ENCODE measurements at places on chromosomes 1 and 21.

DNA sequence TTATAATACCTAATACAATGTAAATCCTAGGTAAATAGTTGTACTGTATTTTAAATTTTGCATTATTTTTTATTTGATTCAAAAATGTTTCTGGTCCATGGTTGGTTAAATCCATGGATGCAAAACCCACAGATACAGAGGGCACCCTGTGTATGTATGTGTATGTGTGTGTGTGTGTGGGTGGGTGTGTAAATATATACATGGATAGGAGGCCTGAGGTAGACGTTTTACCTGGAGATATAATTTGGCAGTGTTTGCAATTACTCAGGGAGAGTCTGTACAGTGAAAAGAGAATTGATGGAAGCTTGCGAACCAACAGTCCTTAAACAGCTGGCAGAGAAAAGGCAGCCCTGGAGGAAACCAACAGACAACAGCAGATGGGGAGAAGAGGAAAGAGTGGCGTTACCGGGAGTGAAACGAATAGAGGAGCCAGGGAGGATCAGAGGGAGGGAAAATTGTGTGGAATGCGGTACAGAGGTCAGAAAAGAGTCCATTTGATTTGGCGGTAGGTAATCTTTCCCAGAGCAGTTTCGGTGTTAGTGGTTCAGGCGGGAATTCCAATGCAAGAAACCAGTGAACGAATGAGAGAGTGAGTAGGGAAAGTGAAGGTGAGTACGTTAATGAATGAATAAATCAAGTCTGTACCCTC is 47.9 kb upstream of the NBL1 start:
- no peaks in the 10 kb centered on the region for H3K36me3 ChIP-seq
- H3K4me3 ChIP-seq, result peak overlapping the region; percentile 96
- H3K27ac ChIP-seq, result peak overlapping the region; percentile 89
- no peak for DNase-seq
- H3K27me3 ChIP-seq, result no peaks in the 10 kb centered on the region
- H3K4me1 ChIP-seq, result no peaks in the 10 kb centered on the region

GRCh38 chr1:9181990-9182783 is 52.4 kb upstream of the H6PD start:
- no peaks in the 10 kb centered on the region for H3K27me3 ChIP-seq
- no peaks in the 10 kb centered on the region for H3K36me3 ChIP-seq
- H3K4me3 ChIP-seq, result peak overlapping the region; percentile 98
- H3K4me1 ChIP-seq, result peaks cover 6% of the 10 kb centered on the region
- no peak for DNase-seq

DNA sequence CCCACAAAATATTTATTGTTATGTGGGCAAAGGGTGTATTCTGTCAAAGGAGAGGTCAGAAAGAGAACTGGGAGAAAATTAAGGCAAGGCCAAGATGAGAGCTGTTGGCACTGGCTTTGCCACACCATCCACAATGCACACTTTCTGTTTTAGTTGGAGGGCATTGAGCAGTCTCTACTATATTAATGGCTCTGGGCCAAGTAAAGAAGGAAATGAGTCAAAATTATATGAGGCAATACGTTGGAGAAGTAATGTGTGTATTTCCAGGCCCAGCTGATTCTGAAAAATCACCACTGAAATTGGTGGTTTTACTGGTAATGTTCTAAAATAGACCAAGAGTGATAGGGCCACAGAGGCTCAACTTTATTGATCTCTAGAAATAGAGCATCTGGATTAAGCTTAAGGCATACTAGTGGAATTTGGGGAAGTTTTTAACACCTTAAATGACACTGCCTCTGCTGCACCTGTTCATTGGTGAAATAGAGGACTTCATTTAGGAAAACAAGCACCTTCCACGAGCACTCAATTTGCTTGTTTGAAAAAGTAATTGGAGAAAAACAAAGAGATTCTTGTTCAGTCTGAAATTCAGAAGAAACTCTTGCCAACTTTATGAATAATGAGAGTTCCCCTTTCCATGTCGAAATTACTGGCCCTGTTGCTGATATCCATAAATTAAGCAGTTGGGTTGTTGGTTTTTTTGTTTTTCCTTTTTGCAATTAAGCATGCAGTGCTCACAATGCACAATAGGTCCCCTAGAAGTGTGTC is 424.9 kb downstream of the ADGRL2 start:
- H3K4me1 ChIP-seq, result peaks cover 4% of the 10 kb centered on the region
- H3K27me3 ChIP-seq, result no peaks in the 10 kb centered on the region
- H3K4me3 ChIP-seq, result no peak overlapping the region
- DNase-seq, result no peak
- H3K36me3 ChIP-seq, result no peaks in the 10 kb centered on the region
- H3K27ac ChIP-seq, result peak overlapping the region; percentile 51

GRCh38 chr1:36818771-36819170 is 215.5 kb downstream of the GRIK3 start:
- H3K4me1 ChIP-seq, result no peaks in the 10 kb centered on the region
- H3K4me3 ChIP-seq, result no peak overlapping the region
- DNase-seq, result no peak
- H3K27me3 ChIP-seq, result no peaks in the 10 kb centered on the region

DNA sequence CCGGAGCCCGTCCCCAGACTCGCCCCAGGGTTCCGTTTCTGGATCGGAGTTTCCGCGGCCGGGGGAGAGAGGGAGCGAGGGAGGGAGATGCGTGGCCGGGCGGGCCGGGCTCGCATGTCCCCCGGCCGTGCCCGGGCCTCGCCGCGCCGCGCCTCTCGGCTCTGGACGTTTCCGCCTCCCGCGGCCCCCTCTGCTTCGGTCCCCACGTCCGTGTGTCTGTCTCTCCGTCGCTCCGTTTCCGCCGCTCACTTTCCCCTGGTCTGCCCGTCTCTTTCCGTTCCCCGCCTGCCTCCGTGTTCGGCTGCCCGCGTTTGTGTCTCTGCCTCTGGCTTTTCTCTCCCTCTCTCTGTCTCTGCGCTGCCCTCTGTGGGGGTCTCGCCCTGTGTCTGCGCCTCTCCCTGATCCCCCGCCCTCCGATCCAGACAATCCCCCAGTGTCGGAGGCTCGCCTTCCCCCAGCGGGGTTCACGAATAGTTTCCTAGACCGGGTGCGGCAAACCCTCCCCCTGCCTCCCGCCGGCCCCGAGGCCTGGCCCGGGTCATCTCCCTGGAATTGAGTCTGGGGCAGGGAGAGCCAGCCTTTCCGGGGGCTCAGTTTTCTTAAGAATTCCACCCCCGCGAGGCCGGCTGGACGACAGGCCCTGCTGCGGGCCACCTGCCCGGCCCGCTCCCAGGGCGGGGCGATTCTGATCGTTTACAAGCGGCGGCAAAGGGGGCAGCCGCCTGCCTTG is 735 bp downstream of the NBL1 start:
- H3K36me3 ChIP-seq, result no peaks in the 10 kb centered on the region
- H3K4me3 ChIP-seq, result peak overlapping the region; percentile 79
- no peaks in the 10 kb centered on the region for H3K27me3 ChIP-seq
- DNase-seq, result no peak

DNA sequence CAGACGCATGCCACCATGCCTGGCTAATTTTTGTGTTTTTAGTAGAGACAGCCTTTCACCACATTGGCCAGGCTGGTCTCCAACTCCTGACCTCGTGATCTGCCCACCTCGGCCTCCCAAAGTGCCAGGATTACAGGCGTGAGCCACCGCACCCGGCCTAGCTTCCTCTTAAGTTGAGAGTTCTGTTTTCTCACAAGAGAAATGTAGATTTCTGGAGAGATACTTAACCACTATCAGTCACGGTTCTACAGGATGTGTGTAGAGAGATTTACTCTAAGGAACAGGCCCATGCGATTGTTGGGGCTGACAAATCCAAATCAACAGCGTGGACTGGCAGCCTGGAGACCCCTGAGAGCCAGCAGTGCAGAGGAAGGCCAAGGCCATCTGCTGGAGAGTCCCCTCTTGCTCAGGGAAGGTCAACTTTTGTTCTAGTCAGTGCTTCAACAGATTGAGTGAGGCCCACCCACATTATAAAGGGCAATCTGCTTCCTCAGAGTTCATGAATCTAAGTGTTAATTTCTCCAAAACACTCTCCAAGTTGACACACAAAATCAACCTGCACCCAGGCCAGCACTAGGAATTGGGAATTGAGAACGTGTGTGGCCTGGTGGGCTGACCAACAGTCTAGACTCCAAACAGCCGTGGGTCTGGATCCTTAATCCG is 38.7 kb downstream of the CHAF1B start:
- H3K4me3 ChIP-seq, result no peak overlapping the region
- no peaks in the 10 kb centered on the region for H3K36me3 ChIP-seq
- no peak for DNase-seq
- H3K4me1 ChIP-seq, result no peaks in the 10 kb centered on the region

GRCh38 chr1:207935166-207935583 is 24.2 kb upstream of the CD34 start:
- no peak for DNase-seq
- H3K36me3 ChIP-seq, result no peaks in the 10 kb centered on the region
- no peak overlapping the region for H3K4me3 ChIP-seq
- no peaks in the 10 kb centered on the region for H3K27me3 ChIP-seq
- no peaks in the 10 kb centered on the region for H3K4me1 ChIP-seq

GRCh38 chr1:33497410-33497809 is 25.0 kb downstream of the ZSCAN20 start:
- no peaks in the 10 kb centered on the region for H3K4me1 ChIP-seq
- DNase-seq, result no peak
- no peaks in the 10 kb centered on the region for H3K27me3 ChIP-seq
- no peak overlapping the region for H3K4me3 ChIP-seq
- no peaks in the 10 kb centered on the region for H3K36me3 ChIP-seq
- no peak overlapping the region for H3K27ac ChIP-seq

- H3K27me3 ChIP-seq, result no peaks in the 10 kb centered on the region
- H3K27ac ChIP-seq, result no peak overlapping the region
- DNase-seq, result no peak
Measured at GRCh38 chr1:61776091-61776490, 33.8 kb downstream of the PATJ start.

DNA sequence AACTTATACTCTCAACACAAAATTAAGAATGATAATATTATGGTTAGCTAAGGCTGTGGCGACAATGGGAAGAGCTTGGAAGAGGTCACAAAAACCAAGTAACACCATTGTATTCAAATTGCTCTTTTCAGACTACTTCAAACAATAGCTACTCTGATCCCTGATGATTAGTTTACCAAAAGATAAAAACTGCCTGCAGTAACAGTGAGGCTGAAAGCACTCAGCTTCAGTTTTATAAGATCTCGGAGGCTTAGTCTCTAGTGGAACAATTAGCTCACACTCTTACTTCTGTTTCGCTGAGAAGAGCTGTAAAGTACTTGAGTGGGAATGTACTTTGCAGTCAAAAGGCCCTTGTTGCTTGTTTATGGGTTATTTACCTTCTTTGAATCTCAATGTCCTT is 278.5 kb downstream of the LRRC7 start:
- no peaks in the 10 kb centered on the region for H3K4me1 ChIP-seq
- no peak overlapping the region for H3K27ac ChIP-seq
- no peaks in the 10 kb centered on the region for H3K27me3 ChIP-seq
- H3K4me3 ChIP-seq, result no peak overlapping the region
- no peaks in the 10 kb centered on the region for H3K36me3 ChIP-seq
- no peak for DNase-seq

- H3K36me3 ChIP-seq, result peaks cover 3% of the 10 kb centered on the region
- H3K27me3 ChIP-seq, result no peaks in the 10 kb centered on the region
- H3K4me3 ChIP-seq, result no peak overlapping the region
- peak overlapping the region; percentile 6 for H3K27ac ChIP-seq
Measured at GRCh38 chr1:21241771-21242581, 48.3 kb downstream of the ECE1 start.

- no peaks in the 10 kb centered on the region for H3K36me3 ChIP-seq
- DNase-seq, result no peak
- H3K4me3 ChIP-seq, result no peak overlapping the region
- H3K27ac ChIP-seq, result peak overlapping the region; percentile 88
- no peaks in the 10 kb centered on the region for H3K27me3 ChIP-seq
Measured at GRCh38 chr1:94298861-94299260, 61.5 kb upstream of the ARHGAP29 start.

- no peaks in the 10 kb centered on the region for H3K36me3 ChIP-seq
- peaks cover 22% of the 10 kb centered on the region for H3K4me1 ChIP-seq
- peak overlapping the region; percentile 98 for H3K27ac ChIP-seq
- DNase-seq, result peak; percentile 69
Measured at GRCh38 chr1:2585318-2586092, 1.1 kb upstream of the PRXL2B start.

GRCh38 chr1:63663301-63663700 is 70.1 kb downstream of the PGM1 start:
- no peaks in the 10 kb centered on the region for H3K36me3 ChIP-seq
- DNase-seq, result no peak
- H3K27me3 ChIP-seq, result no peaks in the 10 kb centered on the region
- H3K4me1 ChIP-seq, result no peaks in the 10 kb centered on the region
- H3K4me3 ChIP-seq, result no peak overlapping the region
- H3K27ac ChIP-seq, result peak overlapping the region; percentile 87

DNA sequence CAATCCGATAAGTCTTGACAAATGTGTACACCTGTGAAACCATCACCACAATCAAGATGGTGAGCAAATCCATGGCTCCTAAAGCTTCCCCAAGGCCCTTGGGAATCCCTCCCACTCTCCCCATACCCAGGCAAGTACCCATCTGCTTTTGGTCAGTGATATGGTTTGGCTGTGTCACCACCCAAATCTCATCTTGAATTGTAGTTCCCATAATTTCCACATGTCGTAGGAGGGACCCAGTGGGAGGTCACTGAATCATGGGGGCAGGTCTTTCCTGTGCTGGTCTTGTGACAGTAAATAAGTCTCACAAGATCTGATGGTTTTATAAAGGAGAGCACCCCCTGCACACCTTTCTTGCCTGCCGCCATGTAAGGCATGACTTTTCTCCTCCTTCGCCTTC is 14.6 kb upstream of the GUCA2B start:
- H3K36me3 ChIP-seq, result no peaks in the 10 kb centered on the region
- DNase-seq, result no peak
- no peaks in the 10 kb centered on the region for H3K4me1 ChIP-seq
- H3K27ac ChIP-seq, result no peak overlapping the region

- no peak for DNase-seq
- peaks cover 8% of the 10 kb centered on the region for H3K27me3 ChIP-seq
- no peak overlapping the region for H3K27ac ChIP-seq
- no peaks in the 10 kb centered on the region for H3K4me1 ChIP-seq
Measured at GRCh38 chr1:107135463-107135862, 5.4 kb upstream of the NTNG1 start.

- H3K4me3 ChIP-seq, result no peak overlapping the region
- H3K27me3 ChIP-seq, result no peaks in the 10 kb centered on the region
- DNase-seq, result peak; percentile 69
- no peaks in the 10 kb centered on the region for H3K36me3 ChIP-seq
Measured at GRCh38 chr1:179021873-179022272, 3.8 kb upstream of the FAM20B start.

All from breast epithelium (tissue), 4 donors.